ENCODE measurements at places on chromosomes 4 and X.

- no peak for DNase-seq
Measured at GRCh38 chrX:119706616-119707015, 13.6 kb upstream of the SEPTIN6 start.

- no peak for DNase-seq
Measured at GRCh38 chr4:48503233-48504025, 13.4 kb downstream of the ZAR1 start.

DNA sequence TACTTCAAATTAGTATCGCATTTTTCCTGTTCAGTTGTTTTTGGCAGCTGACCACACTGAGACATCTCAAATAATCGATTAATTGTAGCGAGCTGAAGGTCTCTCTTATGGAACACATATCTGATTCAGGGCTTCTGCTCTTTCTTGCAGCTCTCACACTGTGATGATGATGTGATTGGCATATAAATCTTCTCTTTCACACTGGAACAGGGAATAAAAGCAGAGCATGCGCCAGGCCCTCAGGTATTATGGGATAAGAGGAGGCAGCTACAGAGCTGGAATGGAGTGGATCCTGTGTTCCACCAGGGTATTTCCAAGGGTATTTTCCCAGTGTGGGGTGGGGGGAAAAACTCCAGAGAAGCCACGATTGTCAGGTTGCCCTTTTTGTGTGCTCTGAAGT, 265.4 kb upstream of the CASK start:
- no peak for DNase-seq

DNA sequence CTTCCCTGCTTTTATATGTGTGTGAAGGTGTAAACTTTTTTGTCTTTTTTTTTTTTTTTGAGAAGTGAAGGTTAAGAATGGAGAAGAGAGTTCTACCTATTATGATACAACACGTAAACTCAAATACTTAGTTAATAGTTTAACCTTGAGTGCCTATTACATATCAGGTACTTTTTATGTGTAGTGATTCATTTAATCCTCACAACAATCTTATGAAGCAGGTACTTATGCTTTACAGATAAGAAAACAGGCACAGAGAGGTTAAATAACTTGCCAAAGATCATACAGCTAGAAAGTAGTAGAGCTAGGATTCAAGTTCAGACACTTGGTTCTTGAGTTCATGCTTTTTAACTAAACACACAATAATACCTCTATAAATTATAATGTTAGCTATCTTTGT, 107.4 kb downstream of the THOC2 start:
- DNase-seq: no peak

DNA sequence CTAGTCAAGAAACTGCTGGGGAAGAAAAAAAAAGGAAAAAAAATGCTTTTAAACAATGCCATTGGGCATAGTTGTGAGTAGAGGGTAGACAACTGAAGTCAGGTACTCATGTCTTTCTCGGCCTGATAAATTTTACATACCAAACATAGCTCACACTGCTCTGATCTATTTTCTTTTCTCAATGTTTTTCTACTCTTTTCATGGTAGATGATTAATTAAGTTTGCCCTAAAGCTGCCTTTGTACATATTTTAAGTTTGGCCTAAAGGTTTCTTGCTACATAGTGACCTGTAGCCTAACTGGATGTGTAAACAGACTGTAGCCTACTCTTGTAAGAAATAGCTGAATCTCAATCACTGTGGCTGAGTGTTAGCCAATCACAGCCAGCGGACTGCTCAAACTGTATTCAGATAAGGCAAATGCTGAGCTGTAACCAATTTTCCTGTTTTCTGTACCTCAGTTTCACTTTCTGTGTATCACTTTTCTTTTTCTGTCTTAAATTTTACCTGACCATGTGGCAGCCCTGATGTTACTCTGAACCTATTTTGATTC, 121.0 kb downstream of the PCDH10 start:
- no peak for DNase-seq

- no peak for DNase-seq
Measured at GRCh38 chrX:133434197-133434820, 19.0 kb upstream of the GPC4 start.

DNA sequence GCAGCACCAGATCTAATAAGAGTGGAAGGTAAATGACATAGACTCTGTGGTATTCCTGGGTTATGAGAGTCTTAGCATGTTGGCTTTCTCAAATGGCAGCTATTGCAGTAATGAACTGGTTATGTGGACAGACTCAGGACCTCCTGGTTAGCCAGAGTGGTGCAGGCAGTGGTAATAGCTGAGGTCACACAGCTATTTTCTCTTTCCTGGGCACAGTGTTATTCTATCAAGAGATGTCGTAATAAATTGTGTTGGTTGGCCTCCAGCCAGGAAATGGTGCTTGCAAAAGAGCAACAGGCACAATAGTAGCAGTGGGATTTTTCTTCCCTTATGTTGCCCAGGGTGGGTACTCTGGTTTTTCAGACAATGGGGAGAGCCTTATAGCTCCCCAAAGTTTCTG, 279.2 kb upstream of the FGF16 start:
- no peak for DNase-seq
